ENCODE measurements at places on chromosomes 2 and 18.

DNA sequence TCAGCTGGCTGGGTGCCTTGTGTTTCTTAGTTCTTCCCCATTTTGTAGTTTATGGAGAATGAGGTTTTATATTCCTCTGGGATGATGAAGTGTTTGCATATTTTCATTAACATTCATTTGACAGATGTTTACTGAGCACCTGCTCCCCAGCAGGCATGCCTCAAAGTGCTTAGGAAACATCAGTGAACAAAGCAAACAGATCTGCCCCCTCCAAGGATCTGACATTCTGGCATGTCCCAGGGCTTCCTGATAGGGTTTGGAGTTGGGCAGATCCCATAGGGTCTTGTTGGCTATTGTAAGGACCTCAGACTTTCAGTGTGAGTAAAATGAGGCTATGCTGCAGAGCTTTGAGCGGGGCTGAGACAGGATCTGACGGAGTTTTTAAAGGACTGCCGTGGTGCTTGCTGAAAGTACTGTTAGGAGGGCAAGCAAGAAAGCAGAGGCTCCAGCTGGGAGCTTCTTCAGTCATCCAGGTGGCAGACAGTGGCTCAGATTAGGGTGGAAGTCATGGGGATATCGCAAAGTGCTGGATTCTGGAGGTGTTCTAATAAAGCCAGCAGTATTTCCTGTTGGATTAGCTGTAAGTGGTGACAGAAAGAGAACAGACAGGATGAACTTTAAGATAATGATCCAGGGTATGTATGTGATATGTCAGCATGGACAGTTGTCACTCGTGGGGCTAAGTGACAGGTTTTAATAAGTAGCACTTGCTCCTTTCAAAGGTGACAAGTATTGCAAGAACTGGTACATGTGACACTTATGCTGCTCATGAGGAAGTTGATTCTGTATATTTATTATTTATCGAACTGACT, 11.3 kb upstream of the IAH1 start:
- DNase-seq, result no peak

DNA sequence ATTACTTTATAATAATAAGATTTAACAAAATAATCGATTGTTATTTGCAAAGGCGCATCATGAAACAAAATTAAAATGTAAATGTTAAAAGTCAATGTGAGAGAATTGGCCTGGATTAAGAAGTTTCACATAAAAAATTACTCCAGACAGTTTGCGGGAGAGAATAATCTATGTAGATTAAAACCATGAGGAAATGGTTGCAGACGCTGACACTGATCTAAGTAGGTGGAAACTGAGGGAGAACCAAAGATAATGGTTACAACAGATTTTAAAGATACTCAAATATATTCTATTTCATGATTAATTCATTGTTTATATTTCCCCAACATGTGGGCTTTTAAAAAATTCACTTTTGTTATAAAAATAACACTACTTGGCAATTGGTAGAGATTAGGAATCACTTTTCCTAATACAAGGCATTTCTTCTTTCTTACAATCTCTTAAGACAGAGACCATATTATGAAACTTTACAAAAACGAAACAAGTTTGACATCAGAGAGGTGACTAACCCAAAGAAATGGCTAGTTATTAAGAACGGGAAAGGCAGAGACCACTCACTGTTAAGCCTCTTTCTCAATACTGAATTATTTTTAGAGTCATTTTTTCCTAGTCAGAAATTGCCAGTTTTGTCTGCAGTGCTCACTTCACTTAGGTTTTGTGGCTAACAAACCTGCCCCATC, 1.6 kb downstream of the KANSL1L start:
- DNase-seq, result no peak

DNA sequence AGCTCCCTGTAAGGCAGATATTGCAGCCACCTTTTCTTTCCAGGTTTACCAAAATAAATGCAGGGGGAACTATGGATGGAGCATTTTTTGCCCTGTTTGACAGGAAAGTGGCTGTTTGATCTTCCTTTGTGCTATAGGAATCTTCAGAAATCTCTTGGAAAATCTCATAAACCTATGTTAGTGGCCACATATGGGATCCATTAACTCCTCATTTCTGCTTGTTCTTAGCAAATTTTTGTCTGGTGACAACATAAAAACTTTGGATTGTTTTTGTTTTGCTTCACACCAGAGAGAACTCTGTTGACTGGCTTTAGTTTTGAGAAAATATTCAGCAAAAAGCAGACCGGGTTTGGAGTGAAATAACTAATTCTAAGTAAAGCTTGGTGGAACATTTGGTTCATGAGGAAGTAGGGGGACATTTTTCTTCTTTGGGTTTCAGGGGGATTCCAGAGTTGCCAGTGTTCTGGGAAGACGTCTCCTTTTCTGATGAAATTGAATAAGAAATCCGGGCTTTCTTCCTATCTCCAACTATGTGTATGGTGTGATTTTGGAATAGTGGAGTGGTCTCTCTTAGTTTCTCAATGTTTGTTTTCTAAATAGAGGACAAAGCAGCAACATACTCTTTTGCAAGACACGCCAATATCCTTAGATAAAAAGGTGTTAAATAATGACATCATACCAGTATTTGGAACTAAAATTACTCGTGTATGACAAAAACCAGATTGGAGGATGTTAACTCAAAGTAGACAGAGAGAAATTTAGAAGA, 174.4 kb downstream of the ICOS start:
- no peak for DNase-seq

DNA sequence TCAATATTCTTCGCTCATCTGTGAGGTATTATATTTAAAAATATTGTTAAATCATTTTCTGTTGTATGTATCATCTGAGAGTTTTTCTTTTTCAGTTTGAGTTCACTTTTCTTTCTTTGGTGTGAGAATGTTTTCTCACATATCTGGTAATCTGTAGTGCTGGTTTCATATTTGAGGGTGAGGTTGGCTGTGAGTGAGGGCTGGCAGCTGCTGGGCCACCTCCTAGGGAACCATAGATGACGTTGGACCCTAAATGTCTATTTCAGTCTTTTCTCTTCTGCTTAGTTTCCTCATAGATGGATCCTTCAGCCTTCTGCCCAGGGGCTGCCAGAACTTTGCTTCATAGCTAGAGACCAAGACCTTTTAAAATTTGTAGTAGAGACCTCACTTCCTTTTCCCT, 33.5 kb downstream of the MGAT5 start:
- no peak for DNase-seq

DNA sequence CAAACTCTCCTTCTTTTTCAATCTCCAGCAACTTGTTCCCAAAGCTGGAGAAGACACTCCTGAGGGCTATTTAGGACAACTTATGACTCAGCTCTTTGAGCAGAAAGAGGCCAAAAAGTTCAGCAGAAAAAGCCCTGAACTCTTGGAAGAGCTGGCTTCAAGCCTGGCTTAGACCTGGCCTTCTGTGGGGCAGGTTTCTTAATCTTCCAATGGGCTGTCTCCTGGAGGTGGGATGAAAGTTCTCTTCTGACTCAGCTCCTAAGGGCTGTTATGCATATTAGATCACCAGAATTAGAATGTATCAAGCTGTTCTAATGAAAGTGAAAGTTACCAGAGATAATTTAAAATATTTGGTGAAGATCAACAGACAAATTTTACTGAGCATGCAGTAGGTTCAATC, 129.4 kb downstream of the RAD51AP2 start:
- DNase-seq, result no peak

DNA sequence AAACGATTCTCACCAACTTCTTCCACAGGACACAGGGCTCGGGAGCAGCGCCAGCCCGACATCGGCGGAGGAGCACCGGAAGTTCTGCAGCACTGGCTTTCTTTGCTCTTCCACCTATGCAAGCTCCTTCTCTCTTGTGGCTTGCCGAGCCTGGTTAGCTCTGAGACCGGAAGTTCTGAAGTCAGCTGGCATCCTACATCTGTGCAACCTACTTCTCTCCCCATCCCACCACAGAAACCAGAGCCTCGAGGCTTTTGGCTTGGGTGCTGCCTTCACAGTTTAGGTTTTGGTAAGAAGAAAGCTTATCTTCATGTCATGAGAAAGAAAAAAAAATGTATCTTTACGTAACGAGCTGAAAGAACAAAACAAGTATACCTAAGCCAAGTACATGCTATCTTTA, 111.7 kb downstream of the ANKRD44 start:
- peak; percentile 91 for DNase-seq

GRCh38 chr2:84796798-84797197, 84.1 kb downstream of the TRABD2A start:
- no peak for DNase-seq

- DNase-seq, result no peak
Measured at GRCh38 chr2:3044587-3045317, 332.9 kb downstream of the EIPR1 start.

DNA sequence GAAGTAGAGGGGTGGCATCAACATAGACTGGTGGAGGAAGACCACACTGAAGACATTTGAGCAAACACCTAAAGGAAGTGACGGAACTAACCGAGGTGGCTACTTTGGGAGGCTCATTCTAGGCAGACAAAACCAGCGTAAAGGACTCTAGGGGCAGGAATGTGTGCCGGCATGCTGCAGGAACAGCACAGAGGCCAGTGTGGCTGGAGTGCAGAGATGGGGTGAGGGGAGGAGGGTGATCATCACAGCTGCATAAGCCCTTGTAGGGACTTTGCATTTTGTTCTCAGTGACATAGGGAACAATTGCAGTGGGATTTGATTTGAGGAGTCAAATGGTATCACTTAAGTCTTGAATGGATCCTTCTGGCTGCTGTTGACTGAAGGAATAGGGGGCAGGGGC, 253.5 kb downstream of the NCKAP5 start:
- no peak for DNase-seq

- DNase-seq, result no peak
Measured at GRCh38 chr2:165007161-165007744, 51.9 kb upstream of the SLC38A11 start.

GRCh38 chr2:23096906-23097602, 287.9 kb upstream of the KLHL29 start:
- DNase-seq, result no peak

DNA sequence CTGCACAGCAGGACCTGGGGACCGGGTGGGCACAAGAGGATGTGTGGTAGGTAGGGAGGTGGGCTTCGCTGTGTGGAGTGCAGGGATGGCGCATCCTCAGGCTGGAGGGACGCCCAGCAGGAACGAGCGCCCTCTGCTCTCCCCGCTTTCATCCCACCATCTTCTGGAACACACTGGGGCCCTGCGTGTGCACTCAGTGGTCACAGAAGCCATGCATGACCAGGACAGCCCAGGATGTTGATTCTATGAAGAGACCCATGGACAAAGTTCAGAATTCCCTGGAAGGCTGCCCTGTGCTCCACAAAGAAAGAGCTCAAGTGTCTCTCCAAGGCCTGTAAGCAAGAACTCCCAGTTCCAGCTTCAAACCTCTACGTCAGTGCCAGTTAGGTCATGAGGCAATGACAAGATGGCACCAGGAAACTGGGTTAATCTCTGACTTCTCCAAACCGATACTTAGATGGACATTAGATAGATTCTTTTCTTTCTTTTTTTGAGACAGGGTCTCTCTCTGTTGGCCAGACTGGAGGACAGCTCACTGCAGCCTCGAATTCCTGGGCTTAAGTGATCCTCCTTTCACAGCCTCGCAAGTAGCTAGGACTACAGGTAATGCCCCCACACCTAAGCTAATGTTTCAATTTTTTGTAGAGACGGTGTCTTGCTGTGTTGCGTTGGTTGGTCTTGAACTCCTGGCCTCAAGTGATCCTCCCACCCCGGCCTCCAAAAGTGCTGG, 3.4 kb downstream of the SLC66A2 start:
- no peak for DNase-seq

- DNase-seq, result no peak
Measured at GRCh38 chr18:48864876-48865275, 85.9 kb downstream of the SMAD7 start.
